Activated CD4-positive, alpha-beta T cell treated with anti-CD3 and anti-CD28 coated beads for 4 hours (primary cell): ENCODE measurements at places on chromosomes 3 and 15.

GRCh38 chr15:59301527-59301926, 71.1 kb downstream of the MYO1E start:
- no peak for DNase-seq

DNA sequence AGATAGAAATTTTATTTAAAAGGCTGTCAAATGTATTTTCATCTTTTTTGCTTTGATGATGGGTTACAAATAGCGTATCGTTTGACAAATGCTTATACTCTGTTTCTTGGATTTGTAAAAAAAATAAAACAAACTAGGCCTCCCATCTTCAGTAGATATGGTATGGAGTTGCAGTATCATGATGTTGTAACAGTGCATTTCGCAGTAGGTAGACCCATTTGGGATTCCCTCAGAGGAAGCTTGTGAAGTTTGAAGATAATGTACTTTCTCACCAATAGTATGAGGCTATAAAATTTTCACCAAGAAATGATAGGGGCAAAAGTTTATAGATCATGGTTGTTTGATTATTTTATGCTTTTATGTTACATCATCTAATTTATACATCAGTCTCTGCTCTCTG, 10.8 kb downstream of the MBNL1 start:
- DNase-seq: no peak

DNA sequence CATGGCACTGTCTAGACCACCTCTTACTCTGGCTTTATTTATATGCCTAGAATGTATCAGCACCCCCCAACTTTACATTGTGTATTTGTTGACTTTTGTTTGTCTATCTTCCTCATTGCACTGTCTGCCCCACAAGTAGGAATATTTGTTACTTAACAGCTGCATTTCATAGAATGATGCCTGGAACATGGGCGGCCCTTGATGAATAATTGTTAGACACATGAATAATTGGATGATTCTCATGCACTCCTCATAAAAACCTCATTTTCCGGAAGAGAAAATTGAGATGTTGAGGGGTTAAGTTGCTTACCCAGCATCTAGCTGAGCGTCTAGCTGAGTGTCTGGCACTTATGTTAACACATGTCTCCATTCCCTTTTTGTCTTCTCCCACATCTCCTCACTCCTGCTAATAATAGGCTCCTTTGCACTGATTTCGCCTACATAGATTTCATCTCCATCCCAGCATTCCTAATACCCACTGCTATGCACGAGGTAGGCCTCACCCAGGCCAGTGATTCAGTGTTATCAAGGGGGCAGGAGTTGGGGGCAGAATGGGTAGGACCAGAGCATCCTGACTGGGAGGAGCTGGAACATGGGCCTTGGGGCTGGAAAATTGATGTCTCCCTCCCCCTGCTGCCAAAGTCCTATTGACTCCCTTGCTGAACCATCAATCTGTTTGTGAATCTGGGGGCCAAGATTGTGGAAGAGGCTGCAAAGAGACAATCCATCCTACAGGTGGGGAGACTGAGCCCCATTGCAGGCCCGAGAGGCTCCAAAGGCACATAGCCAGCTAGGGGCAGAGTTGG, 7.8 kb upstream of the WNT7A start:
- no peak for DNase-seq

- DNase-seq: no peak
Observed at GRCh38 chr3:112411425-112411824, 78.5 kb downstream of the CD200 start.
